ENCODE measurements at places on chromosomes 1 and 21.

DNA sequence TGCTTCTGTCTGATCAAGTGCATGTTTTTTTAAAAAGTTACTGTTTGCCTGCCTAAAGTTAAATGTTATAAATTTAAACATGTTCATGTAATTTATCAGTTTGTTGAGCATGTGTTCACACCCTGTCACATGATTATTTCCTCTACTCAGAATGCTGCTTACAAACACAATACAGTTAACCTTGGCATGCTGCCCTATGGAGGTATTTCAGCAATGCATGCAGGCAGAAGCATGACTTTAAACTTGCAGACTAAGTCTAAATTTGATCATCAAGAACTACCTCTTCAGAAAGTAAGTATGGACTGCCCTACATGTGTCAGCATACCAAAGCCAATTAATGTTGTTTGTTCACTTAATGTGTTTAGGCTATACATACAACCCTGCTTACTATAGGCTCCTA lies 161.6 kb downstream of the LRRC40 start:
- DNase-seq, result no peak

DNA sequence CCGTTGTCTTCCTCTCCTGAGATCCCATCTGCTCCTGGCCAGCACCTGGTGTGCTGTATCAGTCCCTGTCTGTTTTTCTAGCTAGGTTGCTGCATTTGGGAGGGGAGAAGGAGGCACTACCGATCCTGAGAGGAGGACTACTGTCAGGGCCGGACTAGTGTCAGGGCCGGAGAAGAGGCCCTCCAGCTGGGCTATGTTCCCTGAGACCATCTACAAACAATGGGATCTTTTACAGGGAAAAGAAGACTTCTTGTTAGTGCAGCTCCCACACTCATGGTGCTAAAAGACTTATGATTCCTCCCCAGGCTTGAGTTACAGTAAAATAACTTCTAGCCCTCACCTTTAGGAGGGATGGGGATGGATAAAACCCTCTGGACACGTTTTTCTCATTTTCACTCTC lies 141.0 kb upstream of the TNR start:
- DNase-seq, result no peak

GRCh38 chr1:207031632-207032264 lies 808 bp downstream of the C1orf116 start:
- no peak for DNase-seq

GRCh38 chr1:47334765-47335435 lies 1.3 kb downstream of the CMPK1 start:
- no peak for DNase-seq

GRCh38 chr1:82015444-82015843 lies 214.7 kb downstream of the ADGRL2 start:
- no peak for DNase-seq

- no peak for DNase-seq
Observed at GRCh38 chr1:46300673-46301405, 2.6 kb downstream of the LRRC41 start.

DNA sequence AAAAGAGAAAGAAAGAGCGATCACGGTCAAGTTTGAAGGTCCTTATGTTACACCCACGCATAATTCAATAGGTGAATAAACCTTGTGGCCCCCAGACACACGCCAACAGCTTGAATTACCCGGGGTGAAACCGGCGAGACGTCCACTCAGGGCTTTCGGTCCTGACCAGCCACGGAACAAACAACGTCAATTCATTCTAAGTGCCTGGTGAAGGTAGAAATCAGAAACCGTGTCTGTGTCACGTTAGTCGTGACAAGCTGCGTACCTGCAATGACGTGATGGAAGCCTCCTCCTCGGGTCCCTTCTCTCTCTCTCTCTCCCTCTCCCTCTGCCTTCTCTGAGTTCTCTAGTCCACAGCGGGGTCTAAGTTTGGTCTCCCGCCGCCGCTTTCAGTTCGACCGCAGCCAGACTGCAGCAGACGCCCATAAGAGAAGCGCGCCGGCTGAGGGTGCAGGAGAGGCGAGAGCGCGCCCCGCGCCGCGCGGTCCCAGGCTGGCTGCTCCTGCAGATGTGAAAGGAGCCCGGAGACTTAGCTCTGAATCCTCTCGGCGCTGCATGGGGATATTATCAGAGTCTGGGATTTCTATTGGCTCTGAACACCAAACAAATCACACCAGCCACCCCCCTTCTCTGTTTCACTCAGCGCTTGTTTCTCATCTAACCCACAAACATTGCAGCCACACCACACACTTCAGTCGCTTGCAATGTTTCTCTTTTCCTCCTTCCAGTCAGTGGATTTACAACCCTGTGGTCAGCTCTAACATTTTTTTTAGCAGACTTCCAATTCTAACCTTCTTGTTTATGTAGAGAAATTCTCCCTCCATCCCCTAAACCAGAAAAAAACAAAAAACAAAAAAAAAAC lies at the start of gene GREM2:
GREM2 (minus strand) TSS at position 537 of the 862 bp plus-strand sequence. CDS start 118,680 bp downstream, outside the sequence.
- peak; percentile 83 for DNase-seq

GRCh38 chr1:225434046-225434445 lies 6.2 kb upstream of the LBR start:
- DNase-seq, result no peak

GRCh38 chr1:40620150-40620549 lies 45.3 kb downstream of the RIMS3 start:
- no peak for DNase-seq

DNA sequence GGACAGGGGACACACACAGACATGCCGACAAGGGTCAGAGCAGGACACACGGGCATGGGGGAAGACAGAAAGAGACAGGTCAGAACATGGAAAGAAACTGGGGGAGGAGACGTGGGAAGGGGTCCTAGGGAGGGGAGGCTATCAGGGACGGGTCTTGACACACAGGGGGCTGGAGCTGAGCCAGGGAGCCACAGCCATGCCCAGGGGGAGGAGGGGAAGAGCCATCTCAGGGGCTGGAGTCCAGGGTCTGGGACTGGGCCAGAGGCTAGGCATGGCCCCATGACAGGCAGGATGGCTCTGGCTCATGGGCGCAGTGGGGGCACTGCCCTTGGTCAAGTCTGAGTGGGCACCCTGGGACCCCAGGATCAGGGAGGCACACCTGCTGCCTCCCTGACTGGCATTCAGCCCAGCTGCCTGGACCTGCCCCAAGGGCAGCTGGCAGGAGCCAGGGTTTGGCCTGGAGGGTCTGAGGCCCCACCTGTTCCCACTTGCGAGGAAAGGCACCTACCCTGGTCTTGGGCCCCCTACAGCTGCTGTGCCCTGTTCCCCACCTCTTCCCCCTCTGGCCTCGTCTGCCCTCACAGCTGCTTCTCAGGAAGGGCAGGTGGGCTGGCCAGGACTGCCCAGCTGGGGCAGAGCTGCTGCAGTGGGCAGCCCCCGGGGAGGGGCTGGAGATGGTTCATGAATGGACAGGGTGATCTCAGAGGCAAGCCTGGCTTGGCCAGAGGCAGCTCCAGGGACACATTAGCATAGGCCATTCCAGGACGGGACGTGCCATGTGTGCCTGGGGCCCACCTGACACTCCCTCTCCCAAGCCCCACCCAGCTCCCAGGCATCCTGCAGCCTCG lies 42.9 kb downstream of the HSPG2 start:
- DNase-seq, result no peak

DNA sequence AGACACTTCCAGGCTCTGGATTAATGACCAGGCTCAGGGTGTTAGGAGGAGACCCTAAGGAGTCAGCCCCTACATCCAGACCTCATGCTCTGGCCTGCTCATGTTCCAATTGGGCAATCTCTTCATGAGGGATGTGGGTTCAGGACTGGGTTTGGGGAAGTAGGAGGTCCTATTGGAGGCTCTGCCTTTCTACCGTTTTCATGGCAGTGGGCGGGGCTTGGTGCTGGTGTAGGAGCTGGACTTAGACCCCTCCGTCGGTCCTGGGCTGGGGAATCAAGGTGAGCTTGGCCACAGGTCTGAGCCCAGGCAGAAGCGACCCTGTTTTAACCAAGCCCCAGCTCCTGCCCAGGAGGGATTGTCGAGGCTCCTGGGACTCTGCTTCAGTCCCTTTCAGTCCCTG lies 123.4 kb downstream of the PRDM16 start:
- DNase-seq, result no peak

- DNase-seq, result no peak
Observed at GRCh38 chr1:245768596-245768995, 613.8 kb downstream of the KIF26B start.

- no peak for DNase-seq
Observed at GRCh38 chr1:177287270-177287669, 116.5 kb downstream of the BRINP2 start.

DNA sequence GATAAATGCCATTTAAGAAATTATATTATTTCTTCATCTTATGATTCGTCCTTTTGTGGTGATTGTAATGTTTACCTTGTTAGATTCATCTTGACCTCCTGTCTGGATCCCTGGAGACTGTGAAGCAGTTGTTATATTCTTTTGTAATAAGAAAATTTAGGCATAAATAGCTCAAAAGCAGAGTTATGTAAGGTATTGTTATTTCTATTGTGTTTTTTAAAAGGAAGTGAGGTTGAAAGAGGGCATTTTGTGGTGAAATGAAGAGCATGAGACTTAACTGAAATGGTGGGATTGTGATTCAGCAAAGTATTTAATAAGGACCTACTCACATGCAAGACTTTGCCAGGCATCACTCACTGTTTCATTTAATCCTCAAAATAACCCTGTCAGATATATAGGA lies 104.0 kb downstream of the PDE4B start:
- no peak for DNase-seq

- DNase-seq, result no peak
Observed at GRCh38 chr1:84758968-84759491, 68.8 kb upstream of the SSX2IP start.

DNA sequence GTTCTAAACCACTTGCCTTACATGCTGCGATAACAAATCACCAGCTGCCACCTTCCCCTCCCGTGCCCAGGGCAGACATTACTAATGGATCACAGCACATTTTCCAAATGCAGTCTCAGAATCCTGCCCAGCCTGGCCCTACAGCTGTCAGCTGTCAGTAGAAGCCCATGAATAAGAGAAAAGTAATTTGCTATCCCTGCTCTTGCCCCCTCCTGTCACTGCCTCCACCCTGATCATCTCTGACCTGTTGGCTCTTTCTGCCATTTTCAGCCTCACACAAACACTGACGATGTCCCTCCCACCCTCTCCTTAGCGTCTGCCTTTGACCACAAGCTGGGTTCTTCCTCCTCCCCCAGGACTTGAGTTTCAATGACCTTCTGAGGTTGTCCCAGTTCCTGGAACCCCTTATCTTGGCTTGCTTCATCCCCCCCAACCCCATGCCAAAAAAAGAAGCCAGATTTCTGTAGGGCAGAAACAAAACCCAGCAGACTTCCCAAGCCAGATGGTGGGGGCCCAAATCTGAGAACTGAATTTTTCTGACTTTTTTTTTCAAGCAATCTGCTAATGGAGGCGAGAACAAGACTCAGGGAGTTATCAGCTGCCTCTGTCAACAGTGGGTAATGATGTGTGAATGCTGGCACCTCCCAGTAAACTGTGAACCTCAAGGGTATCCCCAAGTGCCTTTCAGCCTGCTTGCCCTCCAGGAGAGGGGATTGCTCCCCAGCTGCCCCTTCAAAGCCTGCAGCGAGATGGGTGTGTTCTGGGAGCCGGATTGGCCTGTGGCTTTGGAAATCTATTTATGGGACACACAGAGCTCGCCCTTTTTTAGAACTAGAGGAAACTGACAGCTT lies 216.5 kb upstream of the VAMP3 start:
- no peak for DNase-seq

GRCh38 chr1:3062616-3063378 lies 6.2 kb upstream of the PRDM16 start:
- no peak for DNase-seq

GRCh38 chr1:67482733-67483482 lies 52.7 kb upstream of the SERBP1 start:
- DNase-seq, result no peak

DNA sequence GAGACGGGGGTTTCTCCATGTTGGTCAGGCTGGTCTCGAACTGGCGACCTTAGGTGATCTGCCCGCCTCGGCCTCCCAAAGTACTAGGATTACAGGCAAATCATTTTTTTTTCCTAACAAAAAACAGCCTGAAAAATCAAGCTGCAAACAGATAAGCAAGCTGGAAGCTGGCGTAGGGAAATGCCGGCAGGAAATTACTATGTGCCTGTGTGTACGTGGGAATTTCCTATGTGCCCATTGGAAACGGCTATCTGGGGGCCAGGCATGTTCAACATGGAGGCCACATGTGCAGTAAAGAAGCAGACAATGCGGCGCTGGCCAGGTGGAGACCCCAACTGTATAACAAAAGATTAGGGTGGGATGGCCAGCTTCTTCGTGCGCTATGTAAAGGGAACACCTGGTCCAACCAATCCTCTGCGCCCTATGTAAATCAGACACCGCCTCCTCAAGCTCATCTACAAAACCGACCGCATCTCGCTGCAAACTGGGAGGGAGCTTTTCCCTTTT lies 9.1 kb upstream of the AADACL4 start:
- no peak for DNase-seq

- DNase-seq, result no peak
Observed at GRCh38 chr1:206754011-206754410, 16.6 kb upstream of the IL19 start.

DNA sequence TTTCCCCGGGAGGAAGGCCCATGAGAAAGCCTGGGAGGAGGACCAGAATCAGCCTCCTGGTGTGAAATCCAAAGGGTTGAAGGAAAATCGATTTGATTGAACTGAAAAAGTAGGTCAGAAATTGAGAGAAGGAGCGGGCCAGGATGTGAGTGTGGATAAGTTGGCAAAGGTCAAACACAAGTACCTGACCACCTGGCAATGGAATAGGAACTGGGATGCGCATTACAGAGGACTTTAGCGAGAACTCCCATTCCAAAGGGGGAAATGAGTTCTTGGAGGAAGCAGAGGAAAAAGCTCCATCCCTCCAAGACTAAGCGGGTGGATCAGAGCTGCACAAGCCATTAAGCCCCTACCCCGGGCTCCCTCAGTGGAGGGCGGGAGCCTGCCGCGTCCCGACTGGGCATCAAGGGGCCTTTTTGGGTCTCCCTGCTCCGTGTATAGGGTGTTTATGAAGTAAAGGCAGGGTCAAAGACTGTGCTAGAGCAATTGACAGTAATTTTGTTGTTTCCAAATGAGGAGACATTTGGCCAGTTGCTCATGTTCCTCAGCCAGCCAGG lies 56.4 kb downstream of the TGFB2 start:
- no peak for DNase-seq

DNA sequence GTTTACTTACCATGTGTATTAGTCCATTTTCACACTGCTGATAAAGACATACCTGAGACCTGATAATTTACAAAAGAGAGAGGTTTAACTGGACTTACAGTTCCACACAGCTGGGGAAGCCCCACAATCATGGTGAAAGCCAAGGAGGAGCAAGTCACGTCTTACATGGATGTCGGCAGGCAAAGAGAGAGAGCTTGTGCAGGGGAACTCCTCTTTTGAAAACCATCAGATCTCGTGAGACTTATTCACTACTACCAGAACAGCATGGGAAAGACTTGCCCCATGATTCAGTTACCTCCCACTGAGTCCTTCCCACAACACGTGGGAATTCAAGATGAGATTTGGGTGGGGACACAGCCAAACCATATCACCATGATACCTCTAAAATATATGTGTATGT lies 39.3 kb upstream of the ERRFI1 start:
- DNase-seq, result no peak

DNA sequence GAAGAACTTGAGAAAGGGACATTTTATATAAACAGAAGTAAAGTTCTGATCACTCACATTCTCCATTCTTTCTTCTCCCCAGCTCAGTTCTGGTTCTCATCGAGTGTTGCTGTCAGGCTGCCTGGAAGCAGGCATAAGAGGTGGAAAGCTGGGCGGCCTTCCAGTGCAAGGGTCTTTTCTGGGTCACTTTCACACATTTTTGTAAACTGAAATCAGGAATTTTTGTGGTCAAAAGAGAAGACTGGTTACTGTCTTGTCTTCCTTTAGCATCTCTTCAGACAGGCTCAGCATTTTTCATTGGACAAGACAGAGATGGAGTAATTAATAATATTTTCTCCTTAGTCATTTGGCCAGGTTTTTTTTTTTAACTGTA lies 93.7 kb downstream of the CTH start:
- DNase-seq, result peak; percentile 38

Data from D341Med (cell line).